ENCODE measurements at places on chromosomes 2 and 18. TPM values are rescaled to one million over a fixed set of nuclear protein-coding genes. Genes with fewer than 3 reads are reported as not detected.

GRCh38 chr18:59941331-59941730 is 41.5 kb downstream of the PMAIP1 start:
- DNase-seq, result no peak

GRCh38 chr2:239596253-239596652 is 195.4 kb upstream of the HDAC4 start:
- DNase-seq, result no peak

DNA sequence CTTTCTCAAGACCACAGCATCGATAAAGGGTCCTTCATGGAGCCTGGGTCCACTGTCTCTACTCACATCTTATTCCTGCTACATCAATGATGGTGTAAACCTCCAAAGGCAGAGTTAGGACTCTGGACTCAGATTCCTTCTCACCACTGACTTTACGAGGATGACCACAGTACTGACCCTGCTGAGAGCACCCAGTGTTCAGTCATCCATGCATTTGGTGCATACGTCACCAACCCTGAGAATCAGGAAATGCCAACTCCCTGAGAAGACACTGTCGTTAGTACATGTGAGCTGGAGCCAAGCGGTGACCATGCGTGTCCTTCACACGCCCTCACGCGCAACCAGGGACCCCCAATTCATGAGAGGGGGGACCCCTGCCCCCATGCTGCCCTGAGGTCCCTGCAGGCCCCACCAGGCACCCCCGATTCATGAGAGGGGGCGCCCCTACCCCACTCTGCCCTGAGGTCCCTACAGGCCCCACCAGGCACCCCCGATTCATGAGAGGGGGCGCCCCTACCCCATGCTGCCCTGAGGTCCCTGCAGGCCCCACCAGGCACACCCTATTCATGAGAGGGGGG is 178.4 kb upstream of the TPO start:
- DNase-seq, result no peak

- no peak for DNase-seq
These were observed 262.4 kb upstream of the SALL3 start for GRCh38 chr18:78717051-78717765.

Gene FIGN
- 10.3 TPM for total RNA-seq

Gene FEZ2
- 64.0 TPM for total RNA-seq
